ENCODE measurements at places on chromosomes 3 and 15. TPM values are rescaled to one million over a fixed set of nuclear protein-coding genes. Genes with fewer than 3 reads are reported as not detected.

CRBN gene
- polyA plus RNA-seq: 28.1 TPM

DNA sequence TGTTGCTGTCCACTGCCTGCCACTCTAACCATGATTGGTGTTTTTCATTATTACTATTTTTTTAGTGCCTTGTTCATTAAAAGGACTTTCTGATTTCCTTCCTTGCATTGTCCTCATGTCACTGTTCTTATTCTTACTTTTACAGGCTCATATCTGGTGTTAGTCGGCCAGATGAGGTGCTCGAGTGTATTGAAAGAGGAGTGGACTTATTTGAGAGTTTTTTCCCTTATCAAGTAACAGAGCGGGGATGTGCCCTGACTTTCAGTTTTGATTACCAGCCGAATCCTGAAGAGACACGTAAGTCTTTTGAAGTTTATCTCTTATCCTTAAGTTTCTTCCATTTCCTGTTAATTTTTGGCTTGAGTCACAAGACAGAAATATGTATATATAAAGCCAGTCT, 23.2 kb downstream of the QTRT2 start:
- DNase-seq: no peak

- no peak for DNase-seq
These were observed 31.4 kb downstream of the CTDSPL start for GRCh38 chr3:37892927-37893600.

- DNase-seq: no peak
These were observed 9.2 kb downstream of the CCDC14 start for GRCh38 chr3:123951522-123952447.

LIPC gene
- 0.34 TPM for polyA plus RNA-seq

DNA sequence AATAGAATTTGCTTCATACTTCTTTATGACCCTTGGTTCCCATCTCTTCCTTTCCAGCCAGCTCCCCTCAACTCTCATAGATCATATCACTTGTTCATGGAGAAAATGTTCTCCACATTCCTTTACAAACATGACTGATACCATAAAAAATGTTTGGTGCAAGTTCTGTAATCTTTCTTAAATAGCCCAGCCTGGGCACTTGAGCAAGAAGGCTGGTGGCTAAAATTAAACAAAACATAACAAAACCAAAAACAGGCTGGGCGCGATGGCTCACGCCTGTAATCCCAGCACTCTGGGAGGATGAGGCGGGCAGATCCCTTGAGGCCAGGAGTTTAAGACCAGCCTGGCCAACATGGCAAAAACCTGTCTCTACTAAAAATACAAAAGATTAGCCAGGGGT, 8.9 kb upstream of the POLR2M start:
- no peak for DNase-seq

Data from A549 (cell line).